ENCODE measurements at places on chromosomes 1 and 21. TPM values are rescaled to one million over a fixed set of nuclear protein-coding genes. Genes with fewer than 3 reads are reported as not detected.
A peak's percentile ranks its signal among the peaks of the same experiment; 100 is the strongest.

- no peaks in the 10 kb centered on the region for H3K36me3 ChIP-seq
- DNase-seq: no peak
- H3K4me3 ChIP-seq: no peak overlapping the region
- H3K4me1 ChIP-seq: no peaks in the 10 kb centered on the region
Observed at GRCh38 chr1:242212401-242212800, 213.5 kb upstream of the MAP1LC3C start.

DNA sequence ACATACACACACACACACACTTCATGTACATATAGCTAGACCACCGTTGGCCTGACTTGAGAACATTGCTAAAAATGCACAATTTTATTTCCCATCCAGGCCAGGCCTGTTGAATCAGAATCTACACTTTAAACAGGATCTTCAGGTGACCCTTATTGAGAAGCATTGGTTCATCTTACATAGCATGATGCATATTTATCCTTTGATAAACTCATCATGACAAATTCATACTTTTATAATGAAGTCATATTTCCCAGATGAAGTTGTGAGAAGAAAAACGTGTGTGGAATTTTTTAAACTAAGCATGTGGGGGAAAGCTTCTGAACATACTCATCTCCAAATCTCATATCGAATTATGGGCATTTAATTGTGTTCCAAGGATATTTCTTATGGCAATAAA lies 877.7 kb downstream of the MRPL39 start:
- no peak for DNase-seq
- no peak overlapping the region for H3K4me3 ChIP-seq
- no peaks in the 10 kb centered on the region for H3K27me3 ChIP-seq

DNA sequence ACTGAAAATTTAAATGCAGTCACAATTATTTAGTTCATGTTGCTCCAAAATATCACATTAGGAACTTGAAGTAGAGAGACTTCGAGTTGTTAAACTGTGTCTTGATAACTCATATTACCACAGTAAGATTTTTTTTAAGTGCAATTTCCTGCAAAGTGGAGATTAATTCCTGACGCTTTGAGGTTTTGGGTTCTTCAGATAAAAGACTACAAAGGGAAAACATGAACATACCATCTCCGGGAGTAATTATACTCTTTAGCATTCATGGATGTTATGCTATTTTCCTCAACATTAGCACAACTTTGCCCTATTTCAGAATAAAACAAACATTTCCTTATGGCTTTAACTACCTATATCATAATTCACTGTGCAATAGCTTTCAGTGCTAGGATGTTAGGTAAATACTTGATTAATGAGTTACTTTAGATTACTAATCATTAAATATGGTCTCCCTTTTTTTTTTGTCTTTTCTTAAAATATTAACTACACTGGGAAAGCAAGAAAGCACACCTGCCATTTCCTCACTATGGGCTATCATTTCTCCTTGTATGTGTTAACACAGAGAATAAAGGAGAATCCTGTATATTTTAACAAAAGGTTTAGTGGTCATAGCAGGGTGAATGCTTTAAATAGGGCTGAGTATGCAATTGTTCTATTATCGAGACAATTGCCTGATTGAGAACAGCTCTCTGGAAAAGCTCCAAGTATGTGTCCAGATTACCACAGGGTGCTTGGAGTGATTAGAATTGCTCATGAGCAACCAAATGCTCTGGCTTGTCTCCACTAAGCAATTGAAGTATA lies 252.5 kb upstream of the C1orf105 start:
- no peak overlapping the region for H3K4me3 ChIP-seq
- H3K36me3 ChIP-seq: no peaks in the 10 kb centered on the region
- H3K4me1 ChIP-seq: no peaks in the 10 kb centered on the region
- H3K27me3 ChIP-seq: no peaks in the 10 kb centered on the region

DNA sequence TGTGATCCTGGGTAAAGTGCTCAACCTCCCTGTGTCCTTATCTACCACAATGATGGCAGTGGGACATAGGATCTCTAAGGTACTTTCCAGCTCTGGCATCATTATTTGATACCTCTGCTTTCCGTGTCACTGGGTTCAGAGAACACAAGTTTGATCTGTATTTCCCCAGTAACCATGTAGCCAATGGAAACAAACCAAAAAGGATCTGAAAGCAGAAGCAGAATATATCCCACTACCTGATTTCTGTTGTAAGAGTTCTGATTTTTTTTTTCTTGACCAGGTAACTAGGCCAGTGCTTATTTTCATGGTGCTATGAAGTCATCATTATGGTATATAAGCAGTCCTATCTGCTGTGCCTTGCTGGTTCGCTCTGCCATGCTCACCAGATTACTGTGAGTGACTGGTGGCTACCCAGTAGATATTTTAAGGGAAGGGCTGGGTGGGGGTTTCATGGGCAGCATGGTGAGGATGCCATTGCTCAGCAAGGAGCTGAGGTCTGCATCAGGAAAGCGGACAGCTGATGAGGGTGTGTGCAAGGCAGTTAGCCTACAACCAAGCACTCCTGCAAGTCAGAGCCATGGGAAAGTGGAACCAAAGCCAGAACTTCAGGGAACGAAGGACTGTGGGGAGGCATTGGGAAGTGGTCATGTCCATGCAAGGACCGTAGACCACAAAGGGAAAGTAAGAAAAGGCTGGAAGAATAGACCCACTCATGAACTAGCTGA lies 104.9 kb upstream of the EDEM3 start:
- H3K27ac ChIP-seq: no peak overlapping the region
- no peaks in the 10 kb centered on the region for H3K36me3 ChIP-seq
- H3K4me3 ChIP-seq: no peak overlapping the region
- no peaks in the 10 kb centered on the region for H3K27me3 ChIP-seq

- peaks cover 17% of the 10 kb centered on the region for H3K4me1 ChIP-seq
- no peak for DNase-seq
- H3K36me3 ChIP-seq: no peaks in the 10 kb centered on the region
- H3K27ac ChIP-seq: no peak overlapping the region
- H3K4me3 ChIP-seq: no peak overlapping the region
Observed at GRCh38 chr1:58971629-58972140, 187.8 kb upstream of the JUN start.

- H3K27ac ChIP-seq: peak overlapping the region; percentile 22
- no peak overlapping the region for H3K4me3 ChIP-seq
- H3K36me3 ChIP-seq: peaks cover 26% of the 10 kb centered on the region
- H3K27me3 ChIP-seq: no peaks in the 10 kb centered on the region
- H3K4me1 ChIP-seq: peaks cover 8% of the 10 kb centered on the region
Observed at GRCh38 chr1:53246261-53247134, 8.2 kb upstream of the MAGOH start.

- no peak overlapping the region for H3K4me3 ChIP-seq
- H3K27me3 ChIP-seq: no peaks in the 10 kb centered on the region
- no peaks in the 10 kb centered on the region for H3K4me1 ChIP-seq
- no peaks in the 10 kb centered on the region for H3K36me3 ChIP-seq
Observed at GRCh38 chr1:12528021-12528852, 89.8 kb downstream of the DHRS3 start.

DNA sequence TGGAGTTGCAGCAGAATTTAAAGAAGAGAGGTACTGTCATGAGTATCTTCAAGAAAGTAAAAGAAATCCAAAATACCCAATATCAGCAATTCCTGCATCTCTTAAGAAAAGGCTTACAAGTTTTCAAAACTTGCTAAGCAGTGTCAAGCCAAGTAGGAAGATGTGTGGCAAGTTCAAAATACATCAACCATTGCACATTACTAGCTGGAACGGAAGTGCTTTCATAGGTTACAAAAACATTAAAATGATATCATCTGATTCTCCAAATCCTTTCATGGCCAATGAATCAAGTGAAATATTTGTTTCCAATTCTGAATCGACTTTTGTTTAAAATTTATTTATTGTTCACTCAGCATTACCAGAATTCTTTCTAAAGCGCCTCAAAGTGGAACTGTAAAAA lies 5.7 kb upstream of the ABCA4 start:
- H3K4me3 ChIP-seq: no peak overlapping the region
- no peak overlapping the region for H3K27ac ChIP-seq

- H3K4me3 ChIP-seq: no peak overlapping the region
- H3K4me1 ChIP-seq: peaks cover 27% of the 10 kb centered on the region
- no peaks in the 10 kb centered on the region for H3K27me3 ChIP-seq
- H3K36me3 ChIP-seq: peaks cover 21% of the 10 kb centered on the region
- H3K27ac ChIP-seq: no peak overlapping the region
Observed at GRCh38 chr1:9689971-9690381, 38.4 kb downstream of the PIK3CD start.

DNA sequence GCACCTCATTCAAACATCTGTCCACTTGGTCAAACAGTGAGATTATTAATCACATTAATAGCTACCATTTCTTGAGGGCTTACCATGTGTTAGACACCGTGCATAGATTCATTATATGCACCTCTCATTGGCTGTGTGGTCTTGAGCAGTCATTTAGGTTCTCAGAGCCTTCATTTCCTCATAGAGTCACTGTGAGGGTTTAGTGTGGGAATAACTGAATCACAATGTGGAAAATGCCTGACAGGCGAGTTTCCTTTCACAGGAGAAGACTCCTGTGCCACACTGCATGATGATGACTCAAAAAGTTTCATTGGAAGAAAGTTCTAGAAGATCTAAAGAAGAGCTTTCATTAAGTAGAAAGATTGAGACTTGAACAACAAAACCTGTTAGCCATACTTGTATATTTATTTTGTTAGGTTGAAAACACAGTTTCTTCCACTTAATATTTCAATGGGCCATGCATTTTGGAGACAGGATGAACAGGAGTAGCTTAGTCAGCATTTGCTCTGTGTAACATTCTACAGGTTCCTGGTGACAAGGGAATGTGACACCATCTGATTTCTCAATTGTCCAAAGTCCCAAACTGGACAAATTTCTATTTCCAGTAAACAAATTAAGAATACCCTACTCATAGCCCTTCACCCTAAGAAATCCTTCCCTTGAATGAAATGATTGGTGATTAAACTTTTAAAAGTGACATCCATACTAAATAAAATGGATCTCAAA lies 45.7 kb downstream of the FYB2 start:
- no peak overlapping the region for H3K4me3 ChIP-seq
- no peak overlapping the region for H3K27ac ChIP-seq
- H3K27me3 ChIP-seq: no peaks in the 10 kb centered on the region

GRCh38 chr1:161351482-161351881 lies 16.2 kb downstream of the CFAP126 start:
- no peak overlapping the region for H3K4me3 ChIP-seq
- no peaks in the 10 kb centered on the region for H3K27me3 ChIP-seq
- no peaks in the 10 kb centered on the region for H3K4me1 ChIP-seq
- DNase-seq: no peak

GRCh38 chr1:1287288-1288110 lies 7.3 kb downstream of the SCNN1D start:
- H3K27ac ChIP-seq: no peak overlapping the region
- DNase-seq: no peak
- no peak overlapping the region for H3K4me3 ChIP-seq

Gene C8B
- not detected for polyA plus RNA-seq

Gene TRIM63
- not detected for polyA plus RNA-seq

Gene CENPF
- polyA plus RNA-seq: 100 TPM
